Uterus (tissue), 4 donors: ENCODE measurements at places on chromosomes 1 and 21. TPM values are rescaled to one million over a fixed set of nuclear protein-coding genes. Genes with fewer than 3 reads are reported as not detected.

- no peaks in the 10 kb centered on the region for H3K36me3 ChIP-seq
- no peak overlapping the region for H3K4me3 ChIP-seq
- no peaks in the 10 kb centered on the region for H3K4me1 ChIP-seq
- no peaks in the 10 kb centered on the region for H3K27me3 ChIP-seq
These were observed 19.6 kb upstream of the NCF2 start for GRCh38 chr1:183609759-183610452.

The YY1AP1 gene
- 143 TPM for total RNA-seq

DNA sequence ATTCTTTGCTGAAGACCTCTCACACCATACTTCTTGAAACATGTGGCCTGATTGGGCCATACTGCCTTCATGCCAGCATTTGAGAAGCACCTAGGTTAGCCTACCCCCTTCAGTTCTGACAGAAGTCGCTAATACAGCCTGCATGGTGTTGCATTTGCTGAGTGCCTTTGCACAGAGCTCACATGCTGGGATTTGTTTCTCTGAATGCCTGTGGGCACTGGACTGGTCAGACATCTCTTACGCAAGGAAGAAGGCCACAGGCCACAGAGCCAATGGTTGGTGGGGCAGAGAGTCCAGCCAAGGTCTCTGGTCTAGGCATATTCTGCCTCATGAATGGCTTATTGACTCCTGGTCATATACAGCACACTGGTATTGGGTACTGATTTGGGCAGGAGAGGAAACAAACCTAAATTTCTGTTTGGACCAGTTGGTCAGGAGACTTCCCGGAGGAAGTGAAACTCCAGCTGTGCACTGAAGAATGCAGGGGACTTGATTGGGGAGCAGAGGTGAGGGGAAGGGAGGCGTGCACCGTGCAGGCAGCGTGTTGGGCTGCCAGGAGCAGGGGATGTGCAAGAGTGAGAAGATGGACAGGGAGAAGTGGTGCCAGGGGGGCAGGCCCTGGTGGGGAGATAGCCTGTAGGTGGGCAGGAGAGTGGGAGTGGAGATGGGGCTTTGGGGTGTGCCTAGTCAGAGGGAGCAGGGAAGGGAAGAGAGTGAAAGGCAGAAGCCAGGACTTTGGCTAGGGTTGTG lies 18.1 kb downstream of the URB2 start:
- H3K27ac ChIP-seq = no peak overlapping the region
- H3K36me3 ChIP-seq = no peaks in the 10 kb centered on the region
- no peaks in the 10 kb centered on the region for H3K27me3 ChIP-seq
- no peaks in the 10 kb centered on the region for H3K4me1 ChIP-seq

The PROK1 gene
- total RNA-seq = 1.4 TPM

DNA sequence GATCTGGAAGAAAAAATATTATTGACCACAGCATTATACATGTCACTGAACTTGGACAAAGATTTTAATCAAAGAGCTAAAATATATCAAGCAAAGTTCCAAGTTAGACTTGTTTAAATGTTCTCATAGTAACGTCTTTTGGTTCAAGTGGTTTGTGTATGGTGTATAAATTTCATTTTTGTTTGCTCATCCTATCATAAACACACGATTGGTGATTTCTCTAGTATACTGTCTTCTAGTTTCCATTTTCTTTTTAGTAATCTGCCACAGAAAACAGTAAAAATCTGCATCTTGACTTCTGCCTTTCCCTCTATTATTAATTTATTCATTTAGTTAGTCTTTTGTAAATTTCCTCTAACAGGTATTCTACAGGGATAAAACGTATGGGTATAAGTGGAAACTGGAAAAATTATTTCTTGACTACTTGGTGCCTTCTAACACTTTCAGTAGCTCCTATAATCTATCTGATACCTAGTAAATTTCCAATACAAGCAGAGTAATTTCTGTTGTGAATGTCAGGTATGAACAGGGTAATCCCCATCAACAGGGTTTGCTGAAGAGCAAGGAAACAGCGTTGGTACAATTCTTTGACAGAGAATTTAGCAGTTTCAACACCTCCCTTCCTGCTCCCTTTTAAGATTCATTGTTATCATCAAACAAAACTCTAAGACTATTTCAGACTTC lies 268.0 kb downstream of the PTPRC start:
- H3K4me1 ChIP-seq = no peaks in the 10 kb centered on the region
- H3K4me3 ChIP-seq = no peak overlapping the region
- no peak overlapping the region for H3K27ac ChIP-seq
- DNase-seq = no peak
- H3K27me3 ChIP-seq = no peaks in the 10 kb centered on the region
- H3K36me3 ChIP-seq = no peaks in the 10 kb centered on the region

GRCh38 chr1:48697066-48697707 lies 79.5 kb downstream of the BEND5 start:
- no peaks in the 10 kb centered on the region for H3K4me1 ChIP-seq
- DNase-seq = peak; percentile 38
- H3K27me3 ChIP-seq = no peaks in the 10 kb centered on the region
- no peak overlapping the region for H3K4me3 ChIP-seq

DNA sequence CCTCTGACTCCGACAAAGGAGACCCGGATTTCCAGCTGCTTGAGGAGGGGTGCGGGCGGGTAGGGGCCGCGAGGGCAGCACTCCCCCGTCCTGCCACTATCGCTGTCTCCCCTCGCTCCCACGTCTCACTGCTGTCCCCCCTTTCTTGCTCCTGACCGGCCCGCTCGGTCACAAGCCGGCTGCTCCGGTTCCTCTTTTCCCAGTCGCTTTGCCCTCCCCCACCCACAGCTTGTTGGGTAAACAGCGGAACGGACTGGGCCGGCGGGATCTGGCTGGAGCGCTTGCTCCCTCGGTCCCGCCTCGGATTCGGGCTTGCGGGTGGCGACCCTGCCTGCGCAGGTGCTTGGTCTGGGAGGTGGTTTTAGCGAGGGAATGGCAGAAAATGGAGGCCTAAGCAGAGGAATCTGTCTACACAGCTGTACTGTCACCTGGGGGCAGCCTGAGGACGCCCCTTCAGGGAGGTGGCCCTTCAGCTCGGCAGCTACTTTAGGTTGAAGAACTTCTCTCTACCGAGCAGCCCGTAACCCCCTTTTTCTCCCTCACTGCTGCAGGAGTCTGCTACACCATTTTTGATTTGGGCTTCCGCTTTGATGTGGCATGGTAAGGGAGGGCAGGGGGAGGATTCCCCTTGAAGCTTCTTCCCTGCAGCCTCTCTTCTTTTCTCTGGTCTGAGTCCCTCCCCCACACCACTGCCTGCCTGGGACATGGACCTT lies 645 bp downstream of the ATP6V0B start:
- H3K27me3 ChIP-seq = no peaks in the 10 kb centered on the region
- peak overlapping the region; percentile 93 for H3K4me3 ChIP-seq
- H3K27ac ChIP-seq = peak overlapping the region; percentile 83
- H3K4me1 ChIP-seq = peaks cover 4% of the 10 kb centered on the region
- H3K36me3 ChIP-seq = no peaks in the 10 kb centered on the region
- no peak for DNase-seq

The NHLH1 gene
- total RNA-seq = not detected
